ENCODE measurements at places on chromosomes 2 and 18. TPM values are rescaled to one million over a fixed set of nuclear protein-coding genes. Genes with fewer than 3 reads are reported as not detected.
A peak's percentile ranks its signal among the peaks of the same experiment; 100 is the strongest.

- no peak for DNase-seq
These were observed 175.8 kb downstream of the SLC8A1 start for GRCh38 chr2:40276076-40276475.

GRCh38 chr2:84703831-84704230, 177.1 kb downstream of the TRABD2A start:
- DNase-seq: no peak

DNA sequence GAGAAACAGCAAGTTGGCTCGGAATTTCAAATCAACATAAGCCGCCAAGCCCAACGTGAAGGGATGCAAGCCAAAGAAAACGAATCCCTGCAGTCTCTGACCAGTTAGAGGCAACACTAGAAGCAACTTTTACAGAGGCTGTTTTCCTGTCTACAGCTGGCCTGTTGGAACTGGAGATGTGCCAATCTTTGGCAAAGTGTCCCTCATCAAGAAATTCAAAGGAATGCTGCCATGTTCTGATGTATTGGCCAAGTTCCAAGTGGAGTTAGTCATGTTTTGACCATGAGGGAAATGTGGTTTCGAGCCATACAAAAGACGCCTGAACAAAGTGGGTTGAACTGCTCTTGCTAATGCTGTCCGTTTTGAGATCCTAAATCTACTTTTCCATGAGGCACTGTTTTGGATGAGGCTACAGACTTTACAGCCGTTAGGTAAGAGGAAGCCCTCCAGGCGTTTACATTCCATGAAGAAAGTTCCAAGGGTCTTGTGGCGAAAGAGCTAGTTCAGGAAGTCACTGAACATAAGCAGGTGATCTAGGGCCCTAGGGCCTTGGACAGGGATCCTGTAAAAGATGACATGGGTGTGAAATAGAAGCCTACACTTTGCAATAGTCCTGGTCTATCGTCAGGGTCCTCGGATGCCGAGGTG, 140.7 kb upstream of the PXDN start:
- peak; percentile 77 for DNase-seq

GRCh38 chr2:65031341-65032018, 24.7 kb upstream of the CEP68 start:
- no peak for DNase-seq

DNA sequence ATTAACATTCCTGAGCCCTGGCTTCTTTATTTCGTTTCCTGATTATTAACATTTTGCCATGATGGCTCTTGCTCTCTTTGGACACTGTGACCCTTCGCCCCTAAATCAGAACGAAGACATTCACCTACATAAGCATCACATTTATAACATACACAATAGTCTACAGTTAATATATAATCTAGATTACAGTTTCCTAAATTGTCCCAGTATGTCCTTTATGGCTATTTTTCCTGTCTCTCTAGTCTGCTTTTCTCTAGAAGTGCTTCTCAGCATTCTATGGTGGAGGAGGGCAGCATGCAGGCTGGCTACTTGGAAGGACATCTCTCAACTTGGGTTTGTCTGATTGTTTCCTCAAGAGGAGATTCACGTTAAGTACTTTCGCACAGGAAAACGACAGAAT, 49.9 kb downstream of the FAM210A start:
- DNase-seq: no peak

DNA sequence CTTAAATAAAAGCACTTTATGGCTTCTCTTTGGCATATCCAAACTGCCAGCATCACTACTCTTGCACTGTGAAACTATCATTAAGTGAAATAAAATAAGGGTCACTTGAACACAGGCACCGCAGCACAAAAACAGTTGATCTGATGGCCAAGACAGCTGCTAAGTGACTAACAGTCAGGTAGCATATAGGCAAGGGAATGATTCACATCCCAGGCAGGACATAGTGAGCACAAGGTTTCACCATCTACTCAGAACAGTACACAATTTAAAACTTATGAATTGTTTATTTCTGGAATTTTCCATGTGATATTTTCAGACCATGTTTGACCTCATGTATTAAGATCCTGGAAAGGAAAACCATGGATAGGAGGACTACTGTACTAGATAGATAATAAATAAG, 214.2 kb downstream of the MREG start:
- no peak for DNase-seq

GRCh38 chr2:10465910-10466309, 17.8 kb upstream of the ODC1 start:
- DNase-seq: no peak

DNA sequence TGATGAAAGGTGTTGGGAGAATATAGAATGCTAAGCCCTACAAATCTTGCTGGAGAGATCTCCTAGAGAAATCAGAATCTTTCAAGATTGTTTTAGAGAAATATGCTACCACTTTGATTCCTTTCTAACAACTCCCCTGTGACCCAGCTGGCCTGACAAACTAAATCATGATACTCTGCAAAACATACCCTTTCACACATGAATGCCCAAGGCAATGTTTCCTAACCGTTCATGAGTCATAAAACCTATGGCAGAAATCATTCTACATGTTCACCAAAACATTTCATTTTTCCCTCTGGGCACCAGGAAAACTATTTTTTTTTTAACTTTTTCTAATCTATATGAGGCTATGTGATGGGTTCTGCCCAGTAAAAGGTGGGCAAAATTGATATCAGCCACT, 77.8 kb upstream of the SETBP1 start:
- no peak for DNase-seq

GRCh38 chr2:230537531-230537976, 121.6 kb downstream of the SP100 start:
- no peak for DNase-seq

GRCh38 chr2:172953411-172953810, 122.2 kb upstream of the MAP3K20 start:
- no peak for DNase-seq

DNA sequence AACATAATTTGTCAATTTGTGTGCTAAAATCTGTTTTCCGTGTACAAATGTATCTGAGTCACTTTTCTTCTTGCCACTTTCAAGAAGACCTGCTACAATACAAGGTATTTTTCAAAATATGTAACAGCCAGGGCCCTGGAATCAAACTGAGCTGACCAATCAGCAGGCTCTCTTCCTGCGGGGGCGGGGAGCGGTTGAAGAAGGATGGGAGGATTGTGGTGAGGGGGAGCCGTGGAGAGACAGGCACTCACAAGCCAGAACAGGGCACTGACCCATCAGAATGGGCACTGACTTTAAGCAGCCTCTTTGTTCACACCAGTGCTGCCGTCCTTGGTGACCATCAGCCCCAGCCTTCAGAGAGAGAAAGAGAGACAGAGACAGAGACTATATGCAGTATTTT, 40.6 kb upstream of the CCNYL1 start:
- DNase-seq: no peak

DNA sequence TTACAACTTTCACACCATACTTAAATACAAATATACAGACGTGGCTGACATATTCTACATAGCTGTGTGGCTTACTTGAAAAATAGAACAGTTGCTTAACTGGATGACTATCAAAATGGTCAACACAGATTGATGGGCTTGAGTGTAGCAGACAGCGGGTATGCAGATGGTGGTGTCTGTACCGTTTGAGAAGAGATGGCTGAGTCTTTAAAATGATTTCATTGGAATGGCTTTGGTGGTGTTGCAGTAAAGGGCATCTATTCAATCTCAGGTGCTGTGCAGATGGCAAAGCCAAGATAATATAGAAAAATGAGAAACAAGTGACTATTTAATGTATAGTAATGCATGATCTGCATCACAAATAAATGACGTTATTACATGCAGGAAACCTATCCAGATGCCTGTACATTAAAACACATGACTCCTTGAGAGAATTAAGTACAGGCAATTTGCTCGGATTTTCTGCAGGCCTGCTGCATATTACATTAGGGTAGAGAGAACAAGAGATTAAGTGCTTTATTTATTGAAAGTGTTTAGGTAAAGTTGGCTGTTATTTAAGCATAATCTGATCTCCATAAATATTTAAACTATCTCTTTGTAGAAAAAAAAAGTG, 68.5 kb downstream of the AGPS start:
- DNase-seq: no peak

- DNase-seq: peak; percentile 36
These were observed 18.9 kb downstream of the PTPN18 start for GRCh38 chr2:130374587-130375290.

GRCh38 chr2:101831351-101831865, 133.9 kb downstream of the MAP4K4 start:
- DNase-seq: peak; percentile 79

- no peak for DNase-seq
These were observed 13.0 kb upstream of the OTOS start for GRCh38 chr2:240153418-240153817.

GRCh38 chr2:5022061-5022460, 670.1 kb upstream of the SOX11 start:
- no peak for DNase-seq

- DNase-seq: no peak
These were observed 168.5 kb upstream of the PXDN start for GRCh38 chr2:1912771-1913170.

DNA sequence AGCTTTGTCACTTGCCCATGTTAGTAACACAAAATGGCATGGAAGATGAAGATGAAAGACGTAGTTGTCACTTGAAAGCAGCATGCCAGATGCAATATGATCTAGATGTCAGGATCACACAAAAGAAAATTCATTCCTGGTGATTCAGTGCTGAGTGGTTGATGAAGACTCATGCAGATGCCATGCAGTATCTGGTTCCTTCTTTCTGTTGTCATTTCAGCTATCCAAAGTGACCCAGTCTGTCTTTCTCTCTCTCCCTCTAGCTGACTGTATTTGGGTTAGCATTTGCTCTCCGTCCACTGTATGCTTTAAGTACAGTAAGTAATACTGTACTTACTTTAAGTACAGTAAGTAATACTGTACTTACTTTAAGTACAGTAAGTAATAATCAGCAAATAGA, 50.4 kb downstream of the TTN start:
- no peak for DNase-seq

DNA sequence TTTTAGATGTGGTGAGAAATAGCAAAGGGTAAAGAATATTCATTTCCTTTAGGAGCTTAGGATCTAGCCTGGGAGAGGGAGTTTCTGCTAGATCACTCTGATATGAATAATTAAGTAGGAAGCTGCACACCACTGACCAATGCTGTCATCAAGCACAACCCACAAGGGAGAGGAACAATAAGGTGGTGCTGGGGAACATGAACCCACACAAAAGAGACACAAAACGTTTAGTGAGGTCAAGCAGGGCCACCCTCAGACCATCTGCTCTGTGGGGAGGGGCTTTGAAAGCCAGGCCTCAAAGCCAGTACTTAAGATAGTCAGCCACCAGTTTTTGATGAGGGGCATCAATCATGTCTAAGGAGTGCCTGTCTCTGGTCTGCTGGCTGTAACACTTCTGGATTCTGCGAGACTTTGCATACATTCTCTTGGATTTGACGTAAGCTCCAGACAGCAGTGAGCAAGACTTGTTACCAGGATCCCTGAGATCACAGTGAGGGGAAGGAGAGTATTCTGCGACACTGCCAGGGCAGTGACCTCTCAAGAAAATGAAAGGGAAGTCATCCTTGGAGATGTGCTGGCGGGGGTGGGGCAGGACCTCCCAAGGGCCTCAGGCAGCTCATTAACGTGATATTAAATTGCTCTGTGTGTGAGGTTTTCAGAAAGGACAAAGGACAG, 127.0 kb downstream of the CCBE1 start:
- peak; percentile 43 for DNase-seq

DNA sequence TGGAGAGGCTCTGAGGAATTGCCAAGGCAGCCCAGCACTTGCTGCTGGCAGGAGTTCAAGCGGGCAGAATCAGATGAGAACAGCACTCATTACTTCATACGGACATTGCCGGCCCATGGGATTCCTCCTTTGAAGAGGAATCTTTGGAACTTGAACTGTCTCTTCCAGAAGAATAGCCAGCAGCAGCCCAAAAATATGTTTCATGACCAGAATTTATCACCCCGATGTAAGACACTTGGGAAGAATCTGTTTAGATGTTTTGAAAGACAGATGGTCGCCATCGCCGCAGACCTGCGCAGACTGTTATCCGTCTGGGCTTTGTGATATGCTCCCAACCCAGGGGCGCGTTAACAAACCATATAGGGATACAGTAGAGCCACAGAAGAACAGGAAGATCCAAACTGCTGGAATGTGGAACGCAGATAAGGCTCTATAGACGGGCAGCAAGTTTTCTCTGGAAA, 3.7 kb upstream of the ADI1 start:
- peak; percentile 54 for DNase-seq

DNA sequence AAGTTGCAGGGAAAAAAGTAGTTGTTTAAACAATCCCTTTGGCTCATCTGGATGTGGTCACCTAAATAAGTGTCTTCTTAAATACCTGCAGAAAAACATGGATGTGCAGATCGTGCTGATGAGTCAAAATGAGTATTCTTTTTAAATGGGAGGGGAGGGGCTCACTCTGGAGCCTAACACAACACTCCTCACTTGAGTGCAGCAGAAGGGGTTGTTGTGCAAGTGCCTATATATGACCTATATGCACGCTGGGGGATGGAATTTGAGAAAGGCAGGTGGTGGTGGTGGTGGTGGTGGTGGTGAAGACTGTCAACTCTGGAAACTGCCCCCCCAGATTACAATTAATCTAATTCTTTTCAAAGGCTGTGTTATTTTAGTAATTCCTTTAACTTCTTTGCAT, 77.9 kb upstream of the FAM124B start:
- no peak for DNase-seq

DNA sequence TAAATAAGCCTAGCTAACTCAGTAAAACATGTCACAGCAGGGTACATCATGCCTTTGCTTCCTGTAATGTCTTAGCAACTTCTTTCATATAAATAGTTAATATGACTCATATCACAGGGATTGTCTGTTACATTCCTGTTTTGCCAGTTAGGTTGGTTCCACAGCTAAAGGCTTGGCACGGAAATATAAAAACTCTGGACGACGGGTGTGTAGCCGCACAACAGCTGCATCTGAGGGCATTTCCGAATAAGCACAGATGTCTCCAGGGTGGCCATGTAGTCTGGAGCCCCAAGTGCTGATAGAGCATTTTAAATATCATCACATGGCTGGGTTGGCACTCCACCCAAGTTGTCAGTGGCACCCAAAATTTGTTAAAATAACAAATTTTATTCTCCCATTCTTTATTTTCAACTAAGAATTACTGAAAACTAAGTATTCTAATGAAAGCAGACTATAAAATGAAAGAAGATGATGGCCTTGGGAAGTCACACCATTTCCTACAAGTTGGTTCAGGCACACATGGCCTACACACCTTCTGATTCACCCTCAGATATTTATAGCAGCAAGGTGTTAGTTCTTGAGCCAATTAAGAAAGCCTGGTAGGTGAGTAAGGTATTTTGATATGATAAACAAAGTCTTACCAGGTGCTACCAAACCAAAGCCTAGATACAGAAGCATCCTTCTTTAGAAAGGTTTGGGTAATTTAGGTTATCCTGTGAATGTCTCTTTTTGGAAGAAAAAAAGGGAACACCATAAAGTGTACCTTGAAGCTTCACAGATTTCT, 61.8 kb upstream of the STK17B start:
- peak; percentile 93 for DNase-seq

NXPH2 gene
- total RNA-seq: not detected

CCDC178 gene
- not detected for total RNA-seq

GAREM1 gene
- total RNA-seq: 0.20 TPM

FTCDNL1 gene
- 0.40 TPM for total RNA-seq

VWA3B gene
- total RNA-seq: not detected

GPAT2 gene
- 4.6 TPM for total RNA-seq

DNAJB2 gene
- total RNA-seq: 28.0 TPM

ZSCAN30 gene
- total RNA-seq: 6.9 TPM

COBLL1 gene
- 4.2 TPM for total RNA-seq

CRYGC gene
- total RNA-seq: not detected

GREB1 gene
- under 0.01 TPM for total RNA-seq

MAPK4 gene
- total RNA-seq: not detected

KCNF1 gene
- 3.5 TPM for total RNA-seq

MARCO gene
- not detected for total RNA-seq

KLF11 gene
- 7.3 TPM for total RNA-seq

TLX2 gene
- not detected for total RNA-seq

All from lung microvascular endothelial cell (primary cell).